ENCODE measurements at places on chromosomes 7 and 10. TPM values are rescaled to one million over a fixed set of nuclear protein-coding genes. Genes with fewer than 3 reads are reported as not detected.
A peak's percentile ranks its signal among the peaks of the same experiment; 100 is the strongest.

DNA sequence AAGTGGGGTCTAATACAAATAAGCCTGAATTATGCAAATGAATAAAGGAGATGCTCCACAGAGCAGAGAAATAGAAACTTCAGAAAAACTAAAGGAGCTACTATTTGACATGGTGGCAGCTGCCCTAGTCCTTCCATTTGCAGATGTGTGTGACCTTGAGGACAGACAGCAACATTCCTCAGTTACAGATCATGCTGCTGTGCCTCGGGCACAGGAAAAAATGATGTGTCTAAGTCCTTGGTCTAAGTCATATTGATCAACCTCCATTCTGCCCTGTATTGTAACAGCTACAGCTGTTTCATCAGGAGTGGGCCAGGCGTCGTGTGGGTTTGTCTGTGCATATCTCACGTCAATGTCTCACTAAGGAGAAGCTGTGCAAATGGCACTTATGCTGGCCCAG is 710.4 kb downstream of the TNS3 start:
- no peak for DNase-seq

Gene PFKP
- 150 TPM for total RNA-seq

GRCh38 chr10:131430716-131431412 is 119.3 kb upstream of the TCERG1L start:
- DNase-seq = no peak

- no peak for DNase-seq
These were observed 42.4 kb upstream of the NANOS1 start for GRCh38 chr10:118986815-118987790.

DNA sequence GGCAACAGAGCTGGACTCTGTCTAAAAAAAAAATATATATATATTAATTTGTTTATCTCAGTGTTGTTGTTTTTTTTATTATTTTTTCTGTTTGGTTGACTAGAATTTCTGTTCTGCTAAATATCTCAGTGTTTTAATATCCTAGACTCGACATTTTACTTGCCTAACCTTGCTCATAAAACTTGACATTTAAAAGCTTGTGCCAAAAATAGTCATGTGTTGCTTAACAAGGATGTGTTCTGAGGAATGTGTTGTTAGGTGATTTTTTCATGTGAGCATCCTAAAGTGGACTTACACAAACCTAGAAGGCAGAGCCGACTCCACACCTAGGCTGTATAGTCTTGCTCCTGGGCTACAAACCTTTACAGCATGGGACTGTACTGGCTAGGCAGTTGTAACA is 23.1 kb downstream of the NRBF2 start:
- no peak for DNase-seq

- DNase-seq = peak; percentile 82
These were observed 32.2 kb upstream of the ZNF716 start for GRCh38 chr7:57417736-57418135.

Gene OR2A2
- total RNA-seq = not detected
